ENCODE measurements at places on chromosomes 5 and 9.

DNA sequence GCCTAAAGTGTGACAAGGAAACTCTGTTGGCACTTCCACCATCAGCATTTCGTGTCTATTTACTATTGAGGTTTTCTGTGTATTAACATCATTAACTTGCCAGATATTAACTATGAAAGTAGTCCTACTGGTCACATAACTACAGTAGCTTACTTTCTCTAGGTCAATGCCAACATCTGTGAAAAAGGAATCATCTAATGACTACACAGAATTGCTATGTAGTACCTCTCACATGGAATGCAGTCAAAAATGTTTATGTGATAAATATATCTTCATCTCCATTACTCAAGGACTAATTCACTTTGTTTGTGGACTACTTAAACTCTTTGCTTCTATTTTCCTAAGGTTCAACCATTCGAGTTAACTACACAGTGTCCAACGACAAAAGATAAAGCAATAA, 2.1 kb downstream of the SCAI start:
- no peak for DNase-seq

GRCh38 chr5:180313677-180314505, 22.0 kb upstream of the MAPK9 start:
- DNase-seq: peak; percentile 74

DNA sequence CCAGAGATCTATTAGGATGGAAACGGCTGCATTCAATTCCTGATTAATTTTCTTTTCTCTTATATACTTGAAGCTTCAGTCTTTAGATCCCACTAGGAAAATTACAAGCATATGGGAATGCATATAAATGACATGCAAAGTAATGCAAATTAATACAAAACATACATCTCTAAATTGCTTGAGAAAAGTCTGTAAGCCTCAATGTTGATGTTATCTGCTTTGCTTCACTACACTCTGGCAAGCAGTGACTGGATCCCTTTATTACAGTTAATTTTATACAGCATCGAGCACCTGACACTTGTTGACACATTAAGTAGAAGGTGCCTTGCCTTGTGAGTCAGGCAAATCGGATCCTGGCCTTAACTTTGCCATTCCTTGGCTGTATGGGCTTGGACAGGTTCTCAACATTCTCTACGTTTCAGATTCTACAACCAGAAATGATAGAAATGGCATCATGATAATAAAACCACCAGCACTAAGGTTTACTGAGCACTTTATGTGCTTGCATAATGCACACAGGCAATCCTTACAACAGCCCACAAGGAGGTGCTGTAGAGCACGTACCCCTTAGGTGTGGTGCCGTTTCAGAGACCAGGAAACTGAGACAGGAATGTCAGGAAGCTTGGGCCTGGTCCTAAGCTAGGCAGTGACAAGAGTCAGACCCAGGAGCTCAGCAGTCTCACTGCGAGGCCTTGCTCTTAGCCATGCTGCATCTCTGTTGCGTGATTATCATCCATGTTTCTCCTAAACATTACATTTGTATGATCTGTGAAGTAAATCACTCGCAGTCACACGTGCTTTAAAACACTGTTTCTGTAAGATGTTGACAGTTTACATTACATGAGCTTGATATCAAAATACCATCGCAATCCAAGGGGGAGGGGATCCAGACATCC, 2.7 kb downstream of the GCNT4 start:
- no peak for DNase-seq

GRCh38 chr5:43036409-43036808, 3.7 kb downstream of the ANXA2R start:
- DNase-seq: no peak

DNA sequence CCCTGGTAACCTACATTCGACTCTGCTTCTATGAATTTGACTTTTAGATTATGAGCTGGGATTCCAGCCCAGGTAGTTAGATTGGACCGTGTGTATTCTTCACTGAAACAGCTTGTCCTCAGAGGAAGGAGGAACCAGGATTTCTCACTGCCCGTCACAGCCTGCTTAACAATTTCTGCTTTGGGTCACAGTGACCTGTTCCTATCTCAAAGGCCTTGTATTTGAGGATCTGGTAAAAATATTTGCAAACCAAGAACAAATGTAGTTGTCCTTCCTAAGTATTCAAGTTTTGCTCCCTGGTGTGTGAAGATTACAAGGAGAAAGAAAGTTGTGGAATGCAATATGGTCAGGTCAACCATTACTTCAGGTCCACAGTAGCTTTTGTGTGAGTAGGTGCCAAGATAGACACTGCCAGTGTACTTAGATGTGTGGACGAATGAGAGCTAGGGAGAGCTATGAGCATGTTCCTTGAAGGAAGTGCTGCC, 55.1 kb downstream of the KIF4B start:
- no peak for DNase-seq

GRCh38 chr5:53930457-53930856, 370.0 kb downstream of the NDUFS4 start:
- no peak for DNase-seq

DNA sequence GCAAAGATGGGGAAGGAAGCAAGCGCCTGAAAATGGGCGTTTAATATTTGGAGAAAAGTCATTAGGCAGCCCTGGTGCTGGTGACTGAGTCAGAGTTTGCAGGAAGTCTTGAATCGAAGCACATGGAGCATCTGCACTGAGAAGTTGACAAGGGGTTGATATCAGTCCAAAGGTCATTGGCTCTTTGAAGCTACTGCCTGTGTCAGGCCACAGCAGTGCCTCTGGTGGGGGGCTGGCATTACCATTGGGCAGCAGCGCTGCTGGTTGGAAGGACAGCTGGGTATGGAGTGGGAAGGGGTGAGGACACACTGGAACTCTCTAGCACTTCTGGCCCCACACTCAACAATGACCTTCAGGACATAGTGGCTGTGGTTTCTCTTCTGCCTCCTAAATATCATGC, 150.4 kb upstream of the ERCC6L2 start:
- DNase-seq: no peak

DNA sequence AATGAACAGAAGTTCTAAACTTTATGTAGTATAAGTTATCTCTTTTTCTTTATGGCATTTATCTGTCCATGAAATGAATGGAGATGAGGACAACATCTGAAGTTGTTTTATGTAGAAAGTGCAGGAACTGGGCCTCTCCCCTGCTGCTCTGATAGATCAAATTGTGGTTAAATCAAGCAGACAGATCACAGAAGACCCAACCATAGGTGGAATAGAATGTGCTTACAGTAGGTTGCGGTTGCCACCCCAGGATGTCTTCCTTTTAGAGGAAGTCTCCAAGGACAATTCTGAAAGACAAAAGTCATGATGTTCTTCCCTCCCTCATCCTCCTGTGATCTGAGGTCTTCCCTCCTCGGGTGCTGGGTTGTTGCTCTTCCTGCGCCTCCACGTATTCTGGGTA, 12.9 kb downstream of the RASGRF2 start:
- DNase-seq: no peak

- DNase-seq: no peak
These were observed 81.5 kb downstream of the CAAP1 start for GRCh38 chr9:26811106-26811505.

DNA sequence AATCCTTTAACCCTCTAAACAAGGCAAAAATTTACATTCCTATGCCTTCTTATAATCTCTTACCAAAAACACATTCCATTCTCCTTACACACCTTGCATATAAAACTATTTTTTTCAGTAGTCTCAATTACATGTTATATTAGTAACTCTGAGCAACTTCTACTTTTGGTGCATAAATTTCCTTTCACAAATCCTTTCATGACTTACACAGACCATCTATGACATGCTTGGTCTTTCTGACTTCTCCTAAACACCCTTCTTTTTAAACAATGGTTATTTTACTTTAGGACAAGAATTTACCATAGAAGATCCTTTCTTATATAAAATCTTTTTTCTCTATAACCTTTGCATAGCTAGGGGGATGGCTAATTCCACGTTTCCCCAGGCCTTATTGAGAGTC, 208.0 kb upstream of the ARRDC3 start:
- no peak for DNase-seq

- peak; percentile 84 for DNase-seq
These were observed 63.6 kb upstream of the IL17B start for GRCh38 chr5:149442563-149443182.

- DNase-seq: no peak
These were observed 1198.6 kb downstream of the CDH12 start for GRCh38 chr5:21654556-21654955.

- no peak for DNase-seq
These were observed 243.3 kb downstream of the ACTL7B start for GRCh38 chr9:108612513-108612912.

GRCh38 chr5:38265546-38266179, 7.3 kb downstream of the EGFLAM start:
- peak; percentile 58 for DNase-seq

DNA sequence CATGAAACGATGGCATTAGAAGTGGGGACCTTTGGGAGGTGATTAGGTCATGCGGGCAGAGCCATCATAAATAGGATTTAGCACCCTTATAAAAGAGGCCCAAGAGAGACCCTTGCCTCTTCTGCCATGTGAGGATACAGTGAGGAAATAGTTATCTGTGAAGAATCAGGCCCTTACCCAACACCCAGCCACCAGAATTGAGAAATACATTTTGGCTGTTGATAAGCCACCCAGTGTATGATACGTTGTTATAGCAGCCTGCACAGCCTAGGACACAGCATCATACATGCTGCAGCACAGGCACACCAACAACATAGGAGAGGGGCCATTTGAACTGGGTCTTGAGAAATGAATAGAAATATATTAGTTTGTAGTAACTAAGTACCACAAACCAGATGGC, 8.0 kb upstream of the MAMDC2 start:
- DNase-seq: no peak

Data from breast epithelium (tissue), 4 donors.